ENCODE measurements at places on chromosomes 6 and 20. TPM values are rescaled to one million over a fixed set of nuclear protein-coding genes. Genes with fewer than 3 reads are reported as not detected.

Gene ELOVL2
- 0.24 TPM for polyA plus RNA-seq

Gene LPIN3
- 5.1 TPM for polyA plus RNA-seq

Gene PGC
- polyA plus RNA-seq = 0.25 TPM

Gene TXLNB
- 0.05 TPM for polyA plus RNA-seq

Gene GGT7
- 20.2 TPM for polyA plus RNA-seq

Gene ALDH5A1
- polyA plus RNA-seq = 1.3 TPM

Gene GTF2H4
- polyA plus RNA-seq = 46.2 TPM

Gene PKIG
- polyA plus RNA-seq = 37.5 TPM

Gene PPP1R16B
- polyA plus RNA-seq = 3.8 TPM

Gene CLVS2
- polyA plus RNA-seq = 0.20 TPM

Gene C20orf141
- not detected for polyA plus RNA-seq

Gene TRIM10
- 0.08 TPM for polyA plus RNA-seq

Gene SEL1L2
- polyA plus RNA-seq = not detected

Gene C20orf96
- 19.3 TPM for polyA plus RNA-seq

Gene EYA4
- 0.06 TPM for polyA plus RNA-seq

Gene ADGRF5
- polyA plus RNA-seq = not detected

Gene CD164
- polyA plus RNA-seq = 69.3 TPM

Gene GABBR1
- 86.7 TPM for polyA plus RNA-seq

Gene PFDN6
- 33.5 TPM for polyA plus RNA-seq

Gene BRD2
- polyA plus RNA-seq = 101 TPM
